ENCODE measurements at places on chromosomes 6 and 20.

- no peak for DNase-seq
These were observed 68.2 kb downstream of the TBX18 start for GRCh38 chr6:84696166-84696565.

DNA sequence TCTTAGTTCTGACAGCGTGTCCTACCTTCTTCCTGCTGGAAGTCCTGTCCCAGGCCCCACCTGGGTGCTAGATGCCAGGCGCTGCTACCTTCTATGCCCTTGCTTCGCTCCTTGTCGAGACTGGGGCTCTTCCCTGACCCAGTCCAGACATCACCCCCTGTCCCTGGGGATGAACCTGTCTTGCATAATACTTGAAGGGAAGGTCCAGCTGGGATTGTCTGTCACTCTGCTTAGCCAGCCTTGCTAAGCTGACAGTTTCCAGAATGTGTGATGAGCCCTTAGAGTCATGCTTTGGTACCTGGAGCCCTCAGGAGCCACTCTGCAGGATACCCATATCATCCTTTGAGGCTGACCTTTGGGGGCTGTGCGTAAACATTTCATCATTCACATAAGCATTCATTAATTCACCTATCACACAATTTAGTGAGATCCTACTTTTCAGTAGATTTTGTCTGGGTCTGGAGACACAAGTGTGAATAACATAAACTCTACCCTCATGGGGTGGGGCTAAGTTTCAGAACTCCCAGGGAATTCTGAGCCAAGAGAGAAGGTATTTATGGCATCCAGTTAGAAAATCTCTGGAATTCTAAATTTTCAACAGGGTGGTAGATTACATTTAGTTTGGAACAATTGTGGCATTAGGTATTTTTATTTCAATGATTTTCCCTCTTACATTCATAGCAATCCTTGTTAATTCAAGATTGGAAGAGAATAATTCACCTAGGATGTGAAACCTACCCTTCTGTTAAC is 151.1 kb upstream of the HDAC2 start:
- DNase-seq: no peak

DNA sequence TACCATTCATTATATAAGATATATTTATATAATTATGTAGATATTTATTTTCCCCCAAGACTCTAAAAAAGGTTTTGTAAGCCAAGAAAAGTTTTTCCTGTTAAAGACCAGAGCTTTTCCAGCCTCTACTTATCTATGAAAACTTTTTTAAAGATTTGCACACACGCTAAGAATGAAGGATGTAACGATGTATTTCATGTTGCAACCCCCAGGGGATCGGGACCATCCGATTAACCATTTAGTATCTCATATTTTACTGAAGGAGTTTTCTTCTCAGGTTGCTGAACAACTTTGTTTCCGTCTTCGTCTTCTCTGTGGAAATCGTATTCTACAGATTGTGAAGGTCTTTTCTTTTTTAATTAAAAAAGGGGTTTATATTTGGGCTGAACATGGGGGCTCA is 70.0 kb upstream of the SASH1 start:
- DNase-seq: no peak

GRCh38 chr6:51857134-51857533 is 230.3 kb downstream of the PKHD1 start:
- DNase-seq: no peak

- no peak for DNase-seq
These were observed 449.7 kb upstream of the RGS17 start for GRCh38 chr6:153580776-153581175.

DNA sequence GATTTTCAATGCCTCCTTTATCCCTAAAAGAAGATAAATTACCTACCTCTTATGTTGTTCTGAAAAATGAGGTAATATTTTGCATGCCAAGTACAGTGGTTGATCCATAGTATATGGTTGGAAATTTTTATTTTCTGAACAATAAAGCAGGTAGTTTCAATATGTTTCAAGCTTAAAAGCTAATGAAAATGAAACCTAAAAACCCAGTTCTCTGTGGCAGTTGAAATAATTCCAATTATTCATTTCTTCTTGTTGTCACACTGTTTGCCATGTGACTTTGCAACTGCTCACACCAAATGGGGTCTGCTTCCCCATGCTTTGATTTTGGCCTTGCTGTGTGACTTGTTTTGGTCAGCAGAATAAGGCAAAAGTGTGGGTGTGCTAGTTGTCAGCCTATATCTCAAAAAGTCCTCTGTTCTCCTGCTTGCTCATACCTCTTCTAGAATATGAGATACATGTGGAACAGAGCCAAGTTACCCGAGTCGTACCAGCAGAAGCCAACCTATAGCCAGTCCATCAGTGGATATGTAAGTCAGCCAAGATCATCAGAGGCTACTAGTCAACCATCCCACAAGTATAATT is 197.2 kb upstream of the THEMIS start:
- DNase-seq: no peak

GRCh38 chr6:74431873-74432580 is 736.0 kb downstream of the CD109 start:
- peak; percentile 14 for DNase-seq

DNA sequence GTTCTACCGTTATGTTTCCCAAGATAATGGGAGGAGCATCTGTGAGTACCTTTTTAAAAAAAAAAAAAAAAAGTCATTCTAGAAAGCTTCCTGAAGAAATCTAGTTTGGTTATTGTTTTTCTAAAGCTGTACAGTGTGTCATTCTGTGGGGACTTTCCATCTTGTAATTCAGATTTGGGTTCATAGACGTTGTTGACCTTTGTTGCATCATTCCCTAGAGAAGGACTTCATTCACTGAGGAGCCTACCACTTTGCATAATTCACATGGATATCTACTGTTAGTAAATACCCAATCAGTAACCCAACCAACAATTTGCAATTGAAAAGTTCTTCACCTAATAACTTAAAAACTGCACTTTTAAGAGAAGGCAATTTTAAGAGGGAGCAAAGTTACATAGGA is 60.1 kb downstream of the RPP40 start:
- no peak for DNase-seq

DNA sequence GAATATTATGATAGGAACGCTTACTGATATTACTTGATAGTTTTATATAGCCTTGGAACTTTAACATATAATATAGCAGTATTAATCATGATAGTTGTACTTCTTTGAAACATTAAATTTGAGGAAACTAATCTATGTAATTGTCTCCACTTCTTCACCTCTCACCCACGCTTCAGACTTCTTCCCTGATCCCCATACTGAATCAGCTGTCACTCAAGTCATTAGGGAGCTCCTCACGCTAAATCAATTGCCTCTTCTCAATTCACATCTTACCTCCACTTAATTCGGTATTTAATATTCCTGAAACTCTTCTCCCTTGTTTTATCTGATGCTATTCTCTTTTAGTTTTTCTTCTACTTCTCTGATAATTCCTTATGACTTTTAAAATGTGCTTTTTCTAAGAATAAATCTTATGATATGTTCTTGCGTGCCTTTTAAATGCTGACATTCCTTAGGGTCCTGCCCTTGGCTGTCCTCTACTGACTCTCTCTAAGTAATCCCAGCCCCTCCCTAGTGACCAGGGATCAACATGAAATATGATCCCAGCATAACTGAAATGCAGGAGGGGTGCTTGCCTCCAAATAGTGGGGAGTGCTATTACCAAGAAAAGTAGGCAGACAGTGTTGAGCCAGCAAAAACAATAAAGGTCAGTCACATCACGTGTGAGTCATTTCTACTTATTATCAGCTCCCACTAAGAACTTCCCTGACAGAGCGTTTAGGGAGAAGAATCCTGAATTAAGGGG is 9.9 kb downstream of the ANKRD66 start:
- no peak for DNase-seq

GRCh38 chr6:22132656-22133055 is 164.2 kb downstream of the PRL start:
- no peak for DNase-seq

GRCh38 chr6:99416226-99416625 is 8.9 kb downstream of the PNISR start:
- DNase-seq: no peak

DNA sequence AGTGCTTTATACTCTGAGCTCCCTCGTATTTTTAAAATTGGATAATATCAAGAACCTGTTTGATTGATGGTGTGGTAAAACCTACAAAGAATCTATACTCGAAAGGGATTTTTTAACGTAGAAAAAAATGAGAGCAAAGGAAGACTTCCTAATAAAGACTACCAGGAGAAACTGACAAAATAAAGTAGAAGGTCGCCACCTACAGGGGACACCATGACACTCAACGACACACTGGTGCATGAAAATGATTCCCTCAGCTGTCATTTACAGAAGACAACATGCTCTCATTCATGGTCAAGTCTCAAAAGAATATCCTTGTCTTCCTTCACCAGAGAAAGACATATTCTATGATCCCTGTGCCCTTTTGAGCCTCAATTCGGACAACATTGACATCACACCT is 10.1 kb upstream of the NHSL1 start:
- no peak for DNase-seq

DNA sequence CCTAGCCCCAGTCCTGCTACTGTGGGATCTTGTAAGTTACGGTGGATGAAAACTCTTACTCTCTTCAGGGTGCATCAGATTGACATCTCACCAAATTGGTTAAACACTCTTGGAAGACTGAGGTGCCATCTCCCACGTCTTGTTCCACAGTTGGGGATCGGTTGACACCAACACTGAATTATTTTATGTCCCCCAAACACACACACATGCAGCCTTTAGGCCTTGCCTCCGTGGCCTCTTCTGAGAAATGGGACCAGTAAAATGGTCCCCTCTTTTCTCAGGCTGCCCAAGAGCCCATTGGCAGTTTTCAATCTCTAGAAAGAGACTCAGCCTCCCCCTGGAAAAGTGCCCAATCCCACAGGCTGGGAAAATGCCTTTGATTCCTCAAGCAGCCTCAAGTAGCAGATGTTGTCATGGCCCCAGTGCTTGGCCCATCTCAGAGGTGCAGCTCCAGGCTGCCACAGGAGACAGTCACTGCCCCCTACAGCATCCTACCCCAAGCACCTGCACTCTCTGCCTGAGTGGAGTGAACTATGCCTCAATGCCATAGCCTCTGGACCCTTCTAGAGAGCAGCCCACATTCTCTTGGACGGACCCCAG is 163.9 kb downstream of the ANKRD60 start:
- DNase-seq: no peak

GRCh38 chr6:145352382-145353080 is 382.8 kb downstream of the EPM2A start:
- no peak for DNase-seq

All from non-pigmented ciliary epithelial cell (primary cell).